Colonic mucosa (tissue), 4 donors: ENCODE measurements at places on chromosomes 2 and 18. TPM values are rescaled to one million over a fixed set of nuclear protein-coding genes. Genes with fewer than 3 reads are reported as not detected.

Gene FER1L5
- not detected for total RNA-seq

Gene DAW1
- total RNA-seq: not detected

Gene AMER3
- total RNA-seq: 0.27 TPM

Gene ANKRD53
- total RNA-seq: not detected

Gene FAM237A
- total RNA-seq: not detected

- no peak overlapping the region for H3K27ac ChIP-seq
- no peak overlapping the region for H3K4me3 ChIP-seq
- DNase-seq: no peak
- H3K4me1 ChIP-seq: no peaks in the 10 kb centered on the region
- no peaks in the 10 kb centered on the region for H3K27me3 ChIP-seq
Measured at GRCh38 chr18:34880882-34881834, 160.1 kb upstream of the MAPRE2 start.

DNA sequence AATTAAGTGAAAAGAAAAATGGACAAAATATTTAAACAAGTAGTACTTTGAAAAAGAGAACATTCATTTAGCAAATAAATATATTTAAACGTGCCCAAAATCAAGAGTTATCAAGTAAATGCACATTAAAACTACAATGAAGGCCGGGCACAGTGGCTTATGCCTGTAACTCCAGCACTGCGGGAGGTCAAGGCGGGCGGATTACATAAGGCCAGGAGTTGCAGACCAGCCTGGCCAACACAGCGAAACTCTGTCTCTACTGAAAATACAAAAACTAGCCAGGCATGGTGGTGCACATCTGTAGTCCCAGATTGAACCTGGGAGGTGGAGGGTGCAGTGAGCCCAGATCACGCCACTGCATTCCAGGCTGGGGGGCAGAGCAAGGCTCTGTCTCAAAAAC is 9.8 kb downstream of the STAM2 start:
- no peaks in the 10 kb centered on the region for H3K36me3 ChIP-seq
- no peak for DNase-seq
- H3K27me3 ChIP-seq: no peaks in the 10 kb centered on the region

DNA sequence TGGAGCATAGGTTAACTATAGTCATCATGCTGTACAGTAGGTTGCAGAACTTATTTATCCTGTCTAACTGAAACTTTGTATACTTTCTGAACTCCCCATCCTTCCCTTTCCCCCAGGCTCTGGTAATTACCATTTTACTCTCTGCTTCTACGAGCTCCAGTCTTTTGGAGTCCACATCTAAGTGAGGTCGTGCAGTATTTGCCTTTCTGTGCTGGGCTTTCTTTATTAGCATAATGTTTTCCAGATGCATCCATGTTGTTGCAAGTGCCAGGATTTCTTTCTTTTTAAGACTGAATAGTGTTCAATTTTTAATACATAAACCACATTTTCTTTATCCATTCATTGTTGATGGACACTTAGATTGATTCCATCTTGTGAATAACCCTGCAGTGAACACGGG is 464.1 kb downstream of the TGIF1 start:
- no peak overlapping the region for H3K4me3 ChIP-seq
- H3K36me3 ChIP-seq: no peaks in the 10 kb centered on the region
- no peak for DNase-seq
- no peaks in the 10 kb centered on the region for H3K4me1 ChIP-seq
- no peak overlapping the region for H3K27ac ChIP-seq
- H3K27me3 ChIP-seq: no peaks in the 10 kb centered on the region

DNA sequence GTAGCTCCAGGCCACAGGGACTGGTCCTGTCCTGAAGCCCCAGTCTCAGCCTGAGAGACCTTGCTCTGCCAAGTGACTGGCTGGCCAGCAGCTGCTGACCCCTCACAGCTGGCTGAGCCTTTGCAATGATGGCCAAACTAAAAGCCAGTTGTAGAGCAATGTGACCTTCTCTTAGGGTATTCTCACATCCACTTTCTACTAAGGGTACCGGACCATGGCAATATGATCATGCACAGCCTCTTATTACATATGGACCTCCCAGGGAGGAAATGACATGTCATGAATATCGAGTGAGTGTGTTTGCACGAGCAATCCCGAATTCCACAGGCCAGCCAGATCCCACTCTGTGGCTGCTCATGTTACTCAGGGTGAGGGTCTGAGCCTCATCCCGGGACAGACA is 213.9 kb downstream of the VAPA start:
- peak; percentile 7 for DNase-seq
- no peaks in the 10 kb centered on the region for H3K36me3 ChIP-seq
- H3K4me3 ChIP-seq: no peak overlapping the region

DNA sequence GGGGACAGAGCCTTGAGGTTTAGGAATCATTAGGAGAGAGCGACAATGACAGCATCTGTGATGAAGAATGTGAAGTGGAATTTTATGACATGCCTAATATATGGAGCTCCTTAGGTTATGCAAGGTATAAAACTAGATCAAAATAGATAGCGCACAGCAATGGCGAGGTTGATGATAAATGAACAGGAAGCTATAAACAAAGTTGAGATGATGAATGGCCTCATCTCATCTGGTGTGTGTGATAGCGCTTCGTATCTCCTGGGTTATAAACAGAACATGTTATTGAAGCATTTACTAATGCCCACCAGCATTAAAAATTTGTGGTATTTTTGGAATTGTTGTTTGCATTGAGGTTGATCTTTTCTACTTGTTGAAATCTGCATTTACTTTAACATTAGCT is 231.5 kb downstream of the LTBP1 start:
- no peaks in the 10 kb centered on the region for H3K36me3 ChIP-seq
- DNase-seq: no peak
- H3K4me1 ChIP-seq: no peaks in the 10 kb centered on the region
- H3K27me3 ChIP-seq: no peaks in the 10 kb centered on the region

GRCh38 chr2:149651229-149651628 is 63.7 kb upstream of the MMADHC start:
- no peak overlapping the region for H3K27ac ChIP-seq
- no peaks in the 10 kb centered on the region for H3K27me3 ChIP-seq
- DNase-seq: no peak

DNA sequence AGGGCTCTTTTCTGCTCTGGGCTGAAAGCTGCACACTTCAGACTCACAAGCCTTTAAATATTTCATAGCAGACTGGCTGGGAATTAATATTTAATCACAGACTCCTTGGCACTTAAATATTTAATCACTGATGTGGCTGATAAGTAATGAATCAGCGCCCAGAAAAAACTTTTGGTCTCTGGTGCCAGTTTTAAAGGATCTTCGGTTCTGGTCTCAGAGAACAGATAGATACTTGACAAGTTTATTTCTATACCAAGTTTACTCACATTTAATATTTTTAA is 201.2 kb downstream of the MYCN start:
- H3K4me1 ChIP-seq: no peaks in the 10 kb centered on the region
- H3K36me3 ChIP-seq: no peaks in the 10 kb centered on the region
- DNase-seq: no peak
- H3K4me3 ChIP-seq: no peak overlapping the region
- no peaks in the 10 kb centered on the region for H3K27me3 ChIP-seq

DNA sequence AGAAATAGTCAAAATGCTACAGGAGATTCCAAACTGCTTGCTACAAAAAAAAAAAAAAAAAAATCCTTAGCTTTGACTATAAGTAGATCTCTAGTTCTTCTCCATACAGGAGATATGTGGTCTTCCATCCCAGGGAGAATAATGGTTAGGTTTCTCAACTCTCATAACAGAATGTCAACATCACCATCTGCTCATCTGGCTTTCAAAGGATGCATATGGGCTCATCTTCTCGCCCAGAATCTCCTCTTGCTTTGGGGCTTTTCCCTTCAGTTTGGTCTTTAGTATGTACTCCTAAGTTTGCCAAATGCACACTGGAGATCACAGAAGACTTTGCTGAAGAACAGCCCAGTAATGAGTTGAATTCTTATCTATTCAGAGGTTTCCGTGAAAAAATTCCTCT is 240.7 kb downstream of the NRXN1 start:
- no peaks in the 10 kb centered on the region for H3K27me3 ChIP-seq
- no peaks in the 10 kb centered on the region for H3K36me3 ChIP-seq
- H3K4me1 ChIP-seq: no peaks in the 10 kb centered on the region
- H3K27ac ChIP-seq: no peak overlapping the region
- no peak for DNase-seq

DNA sequence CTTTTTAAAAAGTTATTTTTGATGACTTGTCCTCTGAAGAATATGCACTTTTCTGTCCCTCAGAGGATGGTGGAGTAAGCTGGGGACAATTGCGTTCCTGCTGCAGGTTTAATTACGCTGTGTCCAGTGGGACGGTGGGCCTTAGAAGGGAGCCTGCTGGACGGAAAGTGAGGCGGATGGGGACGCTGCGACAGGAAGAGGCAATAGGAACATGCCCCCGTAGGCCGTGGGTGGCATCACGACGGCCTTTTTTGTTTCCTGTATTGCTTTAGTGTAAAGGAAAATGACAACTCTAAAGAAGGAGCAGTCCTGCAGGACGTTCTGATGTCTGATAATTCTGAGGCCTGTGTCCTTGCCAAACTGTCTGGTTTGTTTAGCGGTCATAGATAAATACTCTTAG is 121.6 kb downstream of the NFATC1 start:
- H3K4me1 ChIP-seq: no peaks in the 10 kb centered on the region
- H3K36me3 ChIP-seq: no peaks in the 10 kb centered on the region
- H3K27ac ChIP-seq: no peak overlapping the region
- no peaks in the 10 kb centered on the region for H3K27me3 ChIP-seq

GRCh38 chr2:10303694-10304378 is 1.1 kb downstream of the HPCAL1 start:
- H3K27me3 ChIP-seq: no peaks in the 10 kb centered on the region
- H3K27ac ChIP-seq: peak overlapping the region; percentile 85
- peak overlapping the region; percentile 94 for H3K4me3 ChIP-seq
- H3K4me1 ChIP-seq: peaks cover 20% of the 10 kb centered on the region
- H3K36me3 ChIP-seq: no peaks in the 10 kb centered on the region

DNA sequence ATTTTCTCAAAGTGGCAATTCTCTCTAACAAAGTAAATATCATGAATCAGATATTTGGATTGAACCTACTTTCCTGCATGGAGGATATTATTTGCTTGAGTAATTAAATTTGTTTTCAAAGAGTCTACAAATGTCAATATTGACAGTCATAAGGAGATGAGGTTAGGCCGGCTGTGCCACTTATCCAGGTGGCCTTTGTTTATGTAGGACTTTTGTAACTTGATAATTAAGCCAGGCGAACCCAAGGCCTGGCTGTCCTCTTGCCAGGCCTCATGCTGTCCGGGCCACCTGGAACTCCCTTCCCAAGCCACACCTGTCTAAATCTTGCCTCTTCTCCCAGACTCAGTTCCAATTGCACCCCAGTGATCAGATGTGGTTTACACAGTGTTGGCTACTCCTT is 255.2 kb downstream of the ACKR3 start:
- no peaks in the 10 kb centered on the region for H3K27me3 ChIP-seq
- no peak overlapping the region for H3K27ac ChIP-seq
- no peaks in the 10 kb centered on the region for H3K36me3 ChIP-seq
- no peak overlapping the region for H3K4me3 ChIP-seq
- no peaks in the 10 kb centered on the region for H3K4me1 ChIP-seq

DNA sequence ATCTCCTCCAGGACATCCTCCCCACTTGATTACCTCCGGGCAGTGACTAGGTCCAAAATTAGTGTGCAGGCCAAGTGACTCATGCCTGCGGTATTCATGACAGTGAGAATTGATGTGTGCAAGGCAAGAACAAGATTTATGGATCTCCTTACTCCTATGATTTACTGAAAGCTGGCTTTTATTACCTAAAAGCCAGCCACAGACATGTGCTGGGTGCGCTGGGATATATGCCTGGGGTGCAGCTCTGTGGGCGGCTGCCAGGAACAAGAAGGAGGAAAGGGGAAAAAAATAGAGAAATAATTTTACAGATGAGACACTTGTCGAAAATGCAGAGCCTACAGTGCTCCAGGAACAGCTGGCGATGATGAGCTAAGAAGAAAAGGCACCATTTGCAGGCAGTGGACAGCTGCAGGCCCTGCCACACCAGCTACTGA is 359.3 kb downstream of the CMPK2 start:
- H3K36me3 ChIP-seq: no peaks in the 10 kb centered on the region
- H3K27ac ChIP-seq: no peak overlapping the region
- no peaks in the 10 kb centered on the region for H3K27me3 ChIP-seq
- no peak overlapping the region for H3K4me3 ChIP-seq

GRCh38 chr2:9153643-9153980 is 53.0 kb upstream of the ASAP2 start:
- no peak overlapping the region for H3K27ac ChIP-seq
- H3K36me3 ChIP-seq: no peaks in the 10 kb centered on the region
- no peak for DNase-seq

GRCh38 chr2:24632172-24632571 is 141.1 kb downstream of the NCOA1 start:
- no peaks in the 10 kb centered on the region for H3K27me3 ChIP-seq
- no peak overlapping the region for H3K27ac ChIP-seq
- H3K36me3 ChIP-seq: no peaks in the 10 kb centered on the region
- no peaks in the 10 kb centered on the region for H3K4me1 ChIP-seq
- no peak for DNase-seq

DNA sequence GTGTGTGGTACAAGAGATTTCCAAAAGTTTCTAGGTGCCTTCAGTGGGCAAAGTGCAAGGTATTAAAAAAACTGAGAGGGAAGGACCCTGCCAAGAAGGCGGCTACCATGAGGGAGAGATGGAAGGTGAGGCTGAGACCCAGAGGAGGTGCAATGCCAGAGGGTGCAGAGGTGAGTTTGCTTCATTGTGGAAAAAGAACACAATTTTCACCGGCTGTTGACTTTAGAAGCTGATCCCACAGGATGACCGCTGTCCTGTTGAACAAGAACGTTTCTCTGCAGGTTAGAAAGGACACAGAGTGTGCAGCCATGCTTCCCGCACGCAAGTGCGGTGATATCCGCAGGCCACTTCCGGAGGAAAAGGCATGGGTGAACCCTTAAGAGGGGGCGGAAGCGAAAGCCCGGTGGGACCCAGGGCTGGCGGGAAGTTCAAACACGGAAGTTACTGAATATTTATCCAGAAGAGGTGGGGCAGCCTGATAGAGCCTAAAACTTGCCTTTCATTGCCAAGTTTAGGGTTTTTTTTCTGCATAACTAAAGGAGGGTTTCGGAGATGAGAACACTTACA is 16.6 kb downstream of the SP110 start:
- peaks cover 6% of the 10 kb centered on the region for H3K36me3 ChIP-seq
- H3K4me1 ChIP-seq: no peaks in the 10 kb centered on the region

- no peak for DNase-seq
- no peak overlapping the region for H3K27ac ChIP-seq
- no peaks in the 10 kb centered on the region for H3K36me3 ChIP-seq
- no peaks in the 10 kb centered on the region for H3K4me1 ChIP-seq
Measured at GRCh38 chr2:38709567-38710194, 41.5 kb downstream of the SRSF7 start.

GRCh38 chr2:158745866-158746382 is 49.2 kb upstream of the DAPL1 start:
- no peaks in the 10 kb centered on the region for H3K36me3 ChIP-seq
- no peaks in the 10 kb centered on the region for H3K4me1 ChIP-seq
- no peaks in the 10 kb centered on the region for H3K27me3 ChIP-seq
- no peak for DNase-seq

GRCh38 chr2:201931951-201932350 is 101.7 kb upstream of the FZD7 start:
- no peak overlapping the region for H3K27ac ChIP-seq
- H3K36me3 ChIP-seq: no peaks in the 10 kb centered on the region
- H3K27me3 ChIP-seq: no peaks in the 10 kb centered on the region
- no peaks in the 10 kb centered on the region for H3K4me1 ChIP-seq
- DNase-seq: no peak
